GM04504 (cell line): ENCODE measurements at places on chromosomes 1 and 21.

DNA sequence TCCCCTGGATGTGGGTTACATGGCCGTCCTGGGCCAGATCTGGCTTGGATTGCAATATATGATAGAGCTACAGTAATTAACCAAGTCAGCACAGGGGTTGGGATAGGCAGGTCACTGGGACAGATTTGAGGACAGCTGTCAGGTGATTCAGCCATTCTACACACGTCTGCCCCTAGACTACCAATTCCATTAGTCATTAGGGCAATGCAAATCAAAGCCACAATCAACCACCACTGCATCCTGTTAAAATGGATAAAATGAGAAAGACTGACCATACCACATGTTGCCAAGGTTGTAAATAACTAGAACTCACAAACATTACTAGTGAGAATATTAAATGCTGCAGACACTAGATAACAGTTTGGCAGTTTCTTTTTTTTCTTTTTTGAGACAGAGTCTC is 16.0 kb downstream of the C21orf58 start:
- DNase-seq: no peak

DNA sequence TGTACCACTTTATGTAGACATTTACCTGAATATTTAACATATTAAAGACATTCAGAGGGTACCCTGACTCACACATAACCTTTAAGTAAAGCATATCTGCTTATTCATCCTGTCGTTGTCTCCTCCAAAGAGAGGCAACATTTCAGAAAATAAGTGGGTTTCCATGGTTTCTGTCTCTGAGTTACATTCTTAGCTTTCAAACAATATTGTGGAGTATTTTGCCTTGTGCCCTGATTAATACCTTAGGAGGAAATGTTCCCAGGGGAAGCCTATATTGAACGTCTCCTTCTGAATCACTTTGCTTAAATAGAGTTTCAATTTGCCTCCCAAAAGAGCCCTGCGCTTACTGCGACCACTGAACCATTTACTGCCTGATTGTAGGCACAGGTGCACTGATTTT is 26.1 kb downstream of the PALMD start:
- no peak for DNase-seq

- no peak for DNase-seq
Measured at GRCh38 chr1:158547533-158547932, 6.7 kb downstream of the OR6Y1 start.

- DNase-seq: no peak
Measured at GRCh38 chr1:20616847-20617487, 16.3 kb upstream of the PINK1 start.

- no peak for DNase-seq
Measured at GRCh38 chr1:200980452-200980772, 43.1 kb downstream of the KIF21B start.

DNA sequence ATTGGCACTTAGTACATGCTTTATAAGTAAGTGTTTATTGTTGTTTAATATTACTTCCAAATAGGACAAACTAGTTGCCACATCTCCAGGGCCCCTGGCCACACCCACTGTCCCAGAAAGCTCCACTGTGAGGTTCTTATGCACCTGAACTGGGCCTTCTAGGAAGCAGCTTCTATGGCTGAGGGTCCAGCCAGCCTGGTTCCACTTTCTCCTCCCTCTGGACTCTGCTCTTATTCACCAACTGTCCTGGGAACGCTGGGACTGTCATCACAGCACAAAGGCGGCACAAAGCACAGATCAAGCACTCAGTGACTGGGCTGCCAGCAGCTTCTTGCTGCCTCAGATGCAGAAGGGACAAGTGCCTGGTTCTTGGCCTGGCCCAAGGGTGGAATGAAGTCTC is 29.6 kb upstream of the ZNF648 start:
- no peak for DNase-seq

GRCh38 chr1:156806512-156807440 is 9.9 kb downstream of the SH2D2A start:
- no peak for DNase-seq

DNA sequence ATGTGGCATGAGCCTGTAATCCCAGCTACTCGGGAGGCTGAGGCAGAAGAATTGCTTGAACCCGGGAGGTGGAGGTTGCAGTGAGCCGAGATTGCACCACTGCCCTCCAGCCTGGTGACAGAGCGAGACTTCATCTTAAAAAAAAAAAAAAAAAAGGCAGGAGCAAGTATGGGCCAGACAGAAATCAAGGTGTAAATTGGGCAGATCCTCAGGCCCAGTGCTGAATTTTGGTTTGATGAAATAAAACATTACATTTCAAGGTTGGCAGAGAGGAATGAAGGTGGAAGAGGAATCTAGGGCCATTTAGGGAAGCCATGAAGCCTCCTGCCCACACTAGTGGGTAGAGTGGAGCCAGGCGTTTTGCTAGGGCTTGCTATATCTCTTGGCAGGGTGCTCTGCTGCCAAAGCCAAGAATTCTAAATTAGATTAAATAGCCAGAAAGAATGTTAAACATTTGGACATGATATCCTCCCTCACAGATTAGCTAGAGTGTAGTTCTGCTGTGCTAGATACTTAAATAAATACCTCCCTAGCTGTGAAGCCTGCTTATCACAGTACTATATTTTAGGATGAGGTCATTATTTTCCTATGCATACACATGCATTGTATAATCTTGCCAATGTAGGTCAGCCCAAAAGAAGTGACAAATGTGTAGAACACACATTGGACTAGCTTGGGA is 16.6 kb upstream of the LGALS8 start:
- no peak for DNase-seq

DNA sequence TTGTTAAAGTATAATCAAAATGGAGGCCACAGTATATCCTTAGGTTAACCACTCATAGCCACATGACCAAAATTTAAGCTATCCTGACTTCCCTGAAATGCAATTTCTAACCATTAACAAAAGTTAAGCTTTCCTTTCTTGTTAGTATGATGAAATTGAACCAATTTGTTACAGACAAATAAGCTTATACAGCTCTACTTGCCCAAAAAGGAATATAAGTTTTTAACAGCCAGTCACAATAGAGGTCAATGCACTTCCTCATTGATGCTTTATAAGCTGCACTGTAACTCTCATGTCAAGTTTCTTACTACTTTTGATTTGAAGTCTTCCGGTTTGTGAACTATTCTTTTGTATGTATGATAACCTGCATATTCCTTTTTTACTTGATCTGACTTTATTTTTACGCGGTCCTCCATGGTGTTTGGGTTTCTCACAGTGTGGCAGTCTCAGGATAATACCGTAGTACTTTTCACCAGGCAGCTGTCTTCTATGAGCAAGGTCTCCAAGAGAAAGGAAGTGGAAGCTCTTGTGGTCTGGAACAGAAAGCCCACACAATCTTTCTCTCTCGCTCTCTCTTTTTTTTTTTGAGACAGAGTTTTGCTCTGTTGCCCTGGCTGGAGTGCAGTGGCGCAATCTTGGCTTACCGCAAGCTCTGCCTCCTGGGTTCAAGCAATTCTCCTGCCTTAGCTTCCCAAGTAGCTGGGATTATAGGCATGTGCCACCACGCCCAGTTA is 331.6 kb downstream of the SRGAP2C start:
- no peak for DNase-seq

GRCh38 chr21:38982096-38982495 is 176.4 kb downstream of the ETS2 start:
- DNase-seq: no peak

- DNase-seq: no peak
Measured at GRCh38 chr1:7268983-7269382, 483.7 kb downstream of the CAMTA1 start.

DNA sequence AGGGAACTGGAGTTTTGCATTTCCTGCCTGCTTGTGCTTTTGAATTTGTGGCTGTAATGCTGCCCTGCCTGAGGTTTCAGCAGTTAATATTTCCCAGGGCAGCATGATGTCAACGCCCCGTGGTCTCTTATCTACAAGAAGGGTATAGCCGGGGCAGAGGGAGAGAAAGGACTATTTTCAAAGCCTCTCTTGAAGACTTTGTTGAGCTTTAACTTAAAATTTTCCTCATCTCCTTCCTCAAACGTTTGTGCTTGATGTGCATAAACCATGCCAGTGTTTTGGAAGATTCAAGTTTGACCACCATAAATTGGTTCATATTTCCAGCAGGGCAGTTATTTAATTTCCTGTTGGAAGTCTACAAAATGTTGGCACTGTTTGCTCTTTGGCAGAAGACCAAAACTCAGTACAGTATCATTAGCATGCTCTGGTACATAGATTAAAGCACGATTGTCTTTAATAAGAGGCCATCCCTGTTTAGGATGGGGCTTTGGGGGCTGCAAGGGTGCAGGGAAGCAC is 43.4 kb downstream of the ROR1 start:
- DNase-seq: no peak

GRCh38 chr1:24865168-24865567 is 64.9 kb downstream of the RUNX3 start:
- no peak for DNase-seq

GRCh38 chr1:200625381-200625824 is 4.9 kb upstream of the KIF14 start:
- DNase-seq: no peak

DNA sequence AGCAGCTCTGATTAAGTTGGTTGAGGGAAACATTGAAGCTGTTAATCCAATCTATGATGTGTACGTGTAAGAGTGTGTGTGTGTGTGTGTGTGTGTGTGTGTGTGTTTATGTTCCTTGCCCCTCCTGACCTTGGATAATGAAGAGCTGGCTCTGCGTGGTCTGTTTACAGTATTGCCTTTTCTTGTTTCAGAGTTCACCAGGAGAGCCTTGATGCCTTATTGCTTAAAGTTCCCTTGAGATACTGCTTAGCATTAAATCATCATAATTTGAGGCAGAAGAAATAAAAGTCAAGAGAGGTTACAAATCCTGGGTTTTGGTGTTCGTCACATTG is 36.4 kb downstream of the CAPN8 start:
- DNase-seq: no peak

DNA sequence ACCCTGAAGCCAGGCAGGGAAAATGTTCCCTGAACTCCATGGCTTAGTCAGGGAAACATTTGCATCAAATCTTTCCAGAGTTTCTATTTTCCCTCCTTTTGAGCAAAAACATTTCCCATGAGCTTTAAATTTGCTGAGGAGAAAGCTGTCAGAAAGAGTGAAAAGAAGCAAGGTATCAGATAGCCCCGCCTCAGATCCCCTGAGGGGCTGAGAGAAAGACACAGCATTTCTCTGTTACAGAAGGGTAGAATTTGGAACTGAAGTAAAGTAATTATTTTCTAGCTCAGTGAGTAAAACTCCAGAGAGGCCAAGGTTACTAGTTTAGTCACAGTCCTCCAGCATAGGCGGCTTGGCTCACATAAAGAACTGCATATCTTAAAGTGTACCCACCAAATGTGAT is 10.6 kb downstream of the FMO1 start:
- no peak for DNase-seq

GRCh38 chr1:224928906-224929305 is 569 bp upstream of the DNAH14 start:
- no peak for DNase-seq

DNA sequence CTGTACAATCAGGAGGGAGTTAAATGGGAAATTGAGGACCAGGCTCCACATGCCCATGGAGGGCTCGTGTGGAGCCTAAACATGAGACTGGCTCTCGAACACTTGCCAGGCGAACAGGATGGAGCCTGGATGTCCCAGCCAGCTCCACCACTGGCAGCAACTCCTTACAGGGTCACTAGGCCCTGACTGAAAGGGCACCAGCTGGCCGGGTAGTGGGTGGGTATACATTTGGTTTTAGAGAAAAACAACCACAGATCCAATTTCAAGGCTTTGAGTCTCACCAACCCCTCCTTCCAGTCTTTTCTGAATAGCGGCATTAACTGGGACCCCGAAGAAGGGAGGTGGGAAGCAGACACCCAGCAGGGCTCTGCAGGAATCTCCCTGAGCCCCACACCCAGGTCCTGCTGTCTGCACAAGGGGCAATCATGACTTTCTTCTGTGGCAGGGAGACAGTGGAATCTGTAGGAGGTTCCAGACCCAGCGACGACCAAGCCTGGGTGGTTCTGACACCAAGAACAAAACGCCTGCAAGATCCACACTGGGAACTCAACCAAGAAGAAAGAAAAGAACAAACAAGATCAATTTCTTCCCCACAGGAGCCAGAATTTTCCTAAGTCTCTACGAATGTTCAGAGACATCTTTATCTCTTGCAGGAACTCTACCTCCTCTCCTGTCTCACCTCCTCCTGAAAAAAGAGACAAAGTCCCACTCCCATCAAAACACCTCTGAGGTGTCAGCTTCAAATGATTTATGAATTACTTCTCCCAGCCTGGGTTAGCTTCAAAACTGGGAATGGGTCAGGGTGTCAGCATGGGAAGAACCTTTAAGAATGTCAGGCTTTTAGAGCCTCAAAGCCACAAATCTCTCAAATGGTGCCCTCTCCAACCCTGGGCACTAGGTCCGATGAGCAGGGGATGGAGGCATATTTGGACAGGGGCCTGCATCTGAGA is 26.5 kb upstream of the SRP9 start:
- no peak for DNase-seq

DNA sequence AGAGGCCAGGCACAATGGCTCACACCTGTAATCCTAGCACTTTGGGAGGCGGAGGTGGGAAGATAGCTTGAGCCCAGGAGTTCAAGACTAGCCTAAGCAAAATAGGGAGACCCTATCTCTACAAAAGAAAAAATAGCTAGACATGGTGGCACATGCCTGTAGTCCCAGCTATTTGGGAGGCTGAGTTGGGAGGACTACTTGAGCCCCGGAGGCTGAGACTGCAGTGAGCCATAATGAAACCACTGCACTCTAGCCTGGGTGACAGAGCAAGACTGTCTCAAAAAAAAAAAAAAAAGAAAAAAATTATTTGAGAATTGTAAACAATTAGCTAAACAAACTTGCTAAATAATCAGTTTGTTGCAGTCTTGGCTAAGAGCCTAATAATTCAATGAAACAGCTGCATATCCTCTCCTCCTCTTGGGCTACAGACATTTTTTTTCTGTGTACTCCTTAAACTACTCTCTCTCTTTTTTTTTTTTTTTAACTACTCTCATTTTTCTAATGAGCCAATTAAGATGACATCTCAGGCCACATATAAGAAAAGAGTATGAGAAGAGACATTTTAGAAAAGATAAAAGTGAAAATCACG is 10.5 kb upstream of the DNAJB4 start:
- no peak for DNase-seq

DNA sequence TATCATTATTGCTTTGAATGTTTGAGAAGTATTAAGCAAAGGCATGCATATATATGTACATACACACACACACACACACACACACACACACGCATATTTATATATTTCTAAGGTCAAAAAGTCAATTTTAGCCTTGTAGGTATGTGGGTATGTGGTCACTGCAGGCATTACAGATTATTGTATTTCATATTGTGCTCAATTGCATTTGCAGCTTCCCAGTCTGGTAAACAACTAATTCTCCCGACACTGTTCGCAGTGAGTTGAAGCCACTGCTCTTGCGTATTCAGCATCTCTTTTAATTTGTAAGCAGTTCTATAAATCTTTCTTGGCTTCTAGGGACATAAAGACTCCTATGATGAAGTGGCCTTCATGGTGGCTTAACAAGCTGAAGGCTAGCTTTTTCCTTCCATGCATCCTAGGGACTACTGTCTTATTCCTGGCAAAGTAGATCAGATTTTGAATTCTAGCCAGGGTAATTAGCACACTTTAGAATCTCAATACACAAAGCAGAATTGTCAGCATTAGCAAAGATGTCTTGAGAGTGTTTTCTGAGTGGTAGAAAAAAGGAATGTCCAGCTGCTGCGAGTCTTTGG is 368.6 kb upstream of the NEGR1 start:
- no peak for DNase-seq

GRCh38 chr1:235455823-235456222 is 48.4 kb downstream of the B3GALNT2 start:
- no peak for DNase-seq

GRCh38 chr1:55876276-55877060 is 661.3 kb upstream of the USP24 start:
- no peak for DNase-seq

GRCh38 chr1:59541161-59541560 is 244.3 kb downstream of the FGGY start:
- DNase-seq: no peak
